ENCODE measurements at places on chromosomes 3 and 15.

DNA sequence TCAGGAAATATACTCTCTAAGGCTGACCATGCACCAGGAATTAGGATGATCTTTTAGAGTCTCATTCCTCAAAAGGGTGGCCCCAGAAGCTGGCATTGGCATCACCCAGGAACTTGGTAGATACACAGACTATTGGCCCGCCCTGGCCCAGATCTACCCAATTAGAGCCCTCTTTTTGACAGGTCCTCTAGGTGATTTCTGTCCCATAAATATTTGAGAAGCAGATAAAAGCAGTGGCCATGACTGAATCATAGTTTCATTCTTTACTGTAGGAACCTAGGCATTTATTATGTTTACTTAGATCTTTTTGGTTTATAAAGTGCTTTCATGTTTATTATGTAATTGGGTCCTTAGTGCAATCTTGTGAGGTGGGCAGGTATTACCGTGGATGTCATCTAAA lies 7.6 kb downstream of the TLNRD1 start:
- DNase-seq: no peak

DNA sequence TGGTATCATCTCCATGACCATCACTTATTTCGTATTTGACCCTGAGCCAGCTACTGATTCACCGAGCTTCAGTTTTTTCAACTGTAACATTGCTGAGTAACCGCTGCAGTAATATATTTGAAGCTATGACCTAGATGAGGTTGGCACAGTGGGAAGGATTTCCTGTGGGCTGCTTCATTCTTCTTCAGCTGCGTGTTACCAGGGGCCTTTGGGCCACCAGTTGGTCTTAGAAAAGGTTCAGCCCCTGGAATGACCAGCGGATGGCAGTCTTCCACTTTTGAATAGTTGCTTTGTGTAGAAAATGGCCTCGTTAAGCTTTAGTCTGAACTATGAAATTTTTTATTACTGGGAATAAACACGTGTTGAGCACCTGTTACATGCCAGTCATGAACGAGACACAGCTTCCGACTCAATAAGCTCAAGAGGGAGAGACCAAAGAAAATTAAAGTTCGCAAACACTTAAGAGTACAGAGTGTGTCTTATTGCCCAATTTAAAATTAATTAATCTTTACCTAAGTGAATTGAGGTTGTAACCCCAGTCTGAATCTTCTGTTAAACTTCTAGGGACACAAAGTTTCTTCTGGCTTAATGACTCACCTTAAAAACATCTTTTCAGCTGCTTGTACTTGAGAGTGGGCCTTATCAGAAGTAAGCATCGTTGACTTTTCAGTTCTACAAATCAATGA lies 57.6 kb upstream of the NR2E3 start:
- no peak for DNase-seq

GRCh38 chr15:78565951-78566774 lies 843 bp downstream of the CHRNA5 start:
- DNase-seq: no peak

- DNase-seq: no peak
These were observed 38.9 kb downstream of the ABHD2 start for GRCh38 chr15:89127054-89127702.

- DNase-seq: no peak
These were observed 222.8 kb upstream of the TBL1XR1 start for GRCh38 chr3:177419904-177420601.
